ENCODE measurements at places on chromosomes 2 and 18.

DNA sequence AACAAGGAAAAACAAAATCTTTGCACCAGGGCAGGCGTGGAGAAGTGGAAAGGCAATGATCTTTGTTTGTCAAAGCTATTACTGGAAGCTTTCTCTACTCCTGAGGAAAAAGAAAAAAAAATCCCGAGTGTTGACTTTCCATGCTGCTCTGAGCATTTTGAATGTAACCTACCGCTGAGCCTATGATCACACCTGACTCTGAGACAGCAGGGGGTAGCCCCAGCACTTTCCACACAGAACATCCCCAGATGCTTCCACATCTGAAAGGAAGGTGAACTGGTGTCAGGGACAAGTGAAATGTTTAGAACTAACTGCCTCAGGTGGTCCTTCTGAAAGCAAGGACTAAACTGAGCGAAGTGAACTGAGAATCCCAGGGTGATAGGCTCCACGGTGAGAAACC, 1315.1 kb upstream of the DDX18 start:
- DNase-seq, result no peak

DNA sequence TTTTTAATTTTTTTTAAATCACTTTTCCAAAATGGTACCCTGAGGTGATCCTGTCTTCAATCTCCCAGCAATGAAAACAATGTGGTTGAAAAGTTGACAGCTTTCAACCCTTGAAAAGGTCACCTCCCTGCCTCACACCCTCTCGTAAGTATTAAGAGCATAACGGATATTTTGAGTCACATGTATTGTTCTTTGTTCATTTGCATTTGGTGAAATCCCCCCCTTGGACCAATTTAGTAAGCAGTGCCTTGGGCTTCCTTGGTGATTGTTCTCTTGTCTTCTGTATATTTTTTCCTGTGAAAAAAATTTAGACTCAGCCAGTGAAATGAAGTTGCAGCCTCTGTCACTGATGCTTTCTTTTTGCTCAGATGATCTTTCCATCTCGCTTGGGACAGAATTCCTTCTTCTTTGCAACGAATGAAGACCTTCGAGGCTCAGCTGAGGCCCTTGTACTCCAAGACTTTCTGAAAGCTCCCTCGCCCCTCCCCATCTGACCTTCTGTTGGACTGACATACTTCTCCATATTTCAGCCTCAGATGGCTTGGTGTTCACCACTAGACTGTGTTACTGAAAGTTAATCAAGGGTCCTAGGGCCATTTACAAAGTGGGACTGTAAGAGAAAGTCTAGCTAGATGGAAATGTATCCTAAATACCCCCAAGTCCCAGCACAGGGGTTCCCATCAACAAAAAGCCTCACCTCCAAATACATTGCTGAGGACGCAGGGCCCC, 158.4 kb downstream of the BCL2 start:
- no peak for DNase-seq

- no peak for DNase-seq
These were observed 7.1 kb downstream of the ASB18 start for GRCh38 chr2:236257136-236257535.

- no peak for DNase-seq
These were observed 291.7 kb upstream of the CDH19 start for GRCh38 chr18:66895631-66896030.

DNA sequence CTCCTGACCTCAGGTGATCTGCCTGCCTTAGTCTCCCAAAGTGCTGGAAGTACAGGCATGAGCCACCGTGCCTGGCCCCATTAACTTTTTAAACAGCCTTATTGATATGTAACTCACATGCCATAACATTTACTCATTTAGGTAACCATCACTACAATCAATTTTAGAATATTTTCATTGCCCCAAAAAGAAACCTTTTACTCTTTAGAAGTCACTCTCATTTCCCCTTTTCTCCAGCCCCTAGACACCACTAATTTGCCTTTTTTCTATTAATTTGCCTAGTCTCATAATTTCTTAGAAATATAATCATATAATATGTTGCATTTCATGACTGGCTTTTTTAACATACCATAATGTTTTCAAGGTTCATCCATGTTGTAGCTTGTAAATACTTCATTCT, 57.2 kb upstream of the TACR1 start:
- no peak for DNase-seq

- DNase-seq, result no peak
These were observed 481.7 kb upstream of the CRIM1 start for GRCh38 chr2:35873921-35874320.

DNA sequence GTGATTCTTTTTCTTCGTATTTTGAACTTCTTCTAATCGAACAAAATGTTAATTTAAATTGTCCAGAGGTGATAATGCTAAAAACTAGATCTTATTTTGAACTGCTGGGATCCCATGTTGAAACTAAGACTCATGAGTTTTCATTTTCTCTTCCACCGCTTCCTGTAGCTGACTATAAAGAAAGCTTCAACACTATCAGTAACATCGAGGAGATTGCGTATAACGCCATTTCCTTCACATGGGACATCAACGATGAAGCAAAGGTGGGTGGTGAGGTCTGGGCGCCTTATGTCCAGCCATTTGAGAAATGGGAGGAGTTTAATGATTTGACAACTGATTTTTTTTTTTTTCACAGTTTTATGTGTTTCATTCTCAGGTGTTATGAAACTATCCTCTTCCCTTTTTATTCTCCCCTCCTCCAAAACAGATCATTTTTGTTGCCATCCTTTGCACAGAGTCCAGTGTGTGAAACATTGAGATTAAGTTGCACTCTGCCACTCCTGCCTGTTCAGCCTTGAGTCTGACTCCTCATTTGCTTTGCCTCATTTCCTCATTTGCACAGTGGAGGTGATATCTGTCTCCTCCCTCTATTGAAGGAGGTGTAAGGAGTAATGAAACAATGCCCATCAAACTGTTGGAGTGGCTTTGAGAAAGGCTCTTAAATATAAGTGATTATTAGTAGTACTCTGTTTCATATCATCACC, 13.8 kb downstream of the GRHL1 start:
- no peak for DNase-seq

GRCh38 chr2:18378020-18378653, 182.3 kb downstream of the RDH14 start:
- DNase-seq, result peak; percentile 30

DNA sequence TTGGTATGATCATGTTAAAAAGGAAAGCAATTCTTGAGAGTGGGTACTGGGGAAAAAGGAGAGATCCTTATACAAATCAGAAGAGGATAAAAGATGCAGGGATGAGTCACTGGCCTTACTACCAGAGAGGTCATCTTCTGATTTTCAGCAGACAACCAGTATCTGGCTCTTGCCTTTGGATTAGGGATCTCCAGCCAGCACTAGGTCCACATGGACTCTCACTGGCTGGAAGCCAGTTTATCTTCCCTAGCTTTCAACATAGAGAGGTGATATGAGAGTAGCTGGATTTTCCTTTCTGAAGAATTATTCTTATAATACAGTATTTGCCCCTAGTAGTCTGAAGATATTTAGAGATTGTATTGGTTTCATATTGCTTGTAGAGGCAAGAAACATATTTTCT, 30.2 kb downstream of the CERKL start:
- no peak for DNase-seq

DNA sequence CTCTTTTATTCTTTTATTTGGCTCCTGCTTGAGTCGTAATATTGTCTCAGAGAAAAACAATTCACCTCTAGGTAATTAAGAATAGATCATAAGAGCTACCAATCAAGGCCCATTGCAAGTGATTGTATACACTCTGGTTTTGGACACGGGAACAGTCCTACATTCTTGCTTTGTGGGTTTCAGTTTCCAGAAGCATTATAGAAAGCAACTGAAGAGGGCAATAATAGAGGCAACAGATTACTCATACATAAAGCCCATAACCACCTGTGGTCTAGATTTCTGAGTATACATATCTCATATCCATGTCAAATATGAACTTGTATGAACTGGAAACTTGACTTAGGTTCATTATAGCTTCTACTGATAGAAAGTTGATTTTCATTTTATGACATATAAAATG, 65.4 kb downstream of the DIS3L2 start:
- DNase-seq, result no peak

DNA sequence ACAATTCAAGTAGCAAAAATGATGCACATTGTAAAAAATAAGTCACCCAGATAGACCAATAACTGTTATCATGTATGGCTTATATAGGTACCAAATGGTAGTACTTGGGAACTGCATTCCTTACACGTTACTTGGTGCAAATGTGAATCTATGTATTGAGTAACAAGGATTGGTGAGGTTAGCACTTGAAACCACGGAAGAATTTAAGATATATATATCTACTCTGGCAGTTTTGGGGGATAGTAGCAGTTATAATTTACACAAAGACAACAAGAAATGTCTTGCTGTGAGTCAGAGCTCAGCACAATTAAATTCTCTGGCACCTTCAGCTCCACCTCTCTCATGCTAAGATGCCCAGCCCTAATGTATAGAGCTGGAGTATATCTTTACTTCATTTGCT, 359.4 kb upstream of the RAB12 start:
- no peak for DNase-seq

- peak; percentile 11 for DNase-seq
These were observed 39.4 kb downstream of the MYOM1 start for GRCh38 chr18:3180325-3180724.

DNA sequence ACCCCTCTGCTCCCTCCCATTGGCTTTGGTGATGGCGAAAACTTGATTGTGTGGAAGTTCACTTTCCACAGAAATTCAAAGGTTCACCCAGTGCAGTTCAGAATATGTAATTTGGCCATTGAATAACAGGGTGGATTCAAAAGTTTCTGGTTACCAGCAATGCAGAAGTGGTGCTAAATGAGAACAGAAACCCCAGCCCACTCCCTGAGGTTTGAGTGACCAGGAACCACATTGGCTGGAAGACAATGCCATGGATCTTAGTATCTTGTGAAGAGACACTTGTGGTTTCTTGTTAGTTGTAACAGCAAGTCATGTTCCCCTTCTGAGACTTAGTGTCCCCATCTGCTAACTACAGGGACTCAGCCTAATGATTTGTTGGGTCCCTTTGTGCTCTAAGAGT, 49.8 kb downstream of the QPCT start:
- DNase-seq, result no peak

DNA sequence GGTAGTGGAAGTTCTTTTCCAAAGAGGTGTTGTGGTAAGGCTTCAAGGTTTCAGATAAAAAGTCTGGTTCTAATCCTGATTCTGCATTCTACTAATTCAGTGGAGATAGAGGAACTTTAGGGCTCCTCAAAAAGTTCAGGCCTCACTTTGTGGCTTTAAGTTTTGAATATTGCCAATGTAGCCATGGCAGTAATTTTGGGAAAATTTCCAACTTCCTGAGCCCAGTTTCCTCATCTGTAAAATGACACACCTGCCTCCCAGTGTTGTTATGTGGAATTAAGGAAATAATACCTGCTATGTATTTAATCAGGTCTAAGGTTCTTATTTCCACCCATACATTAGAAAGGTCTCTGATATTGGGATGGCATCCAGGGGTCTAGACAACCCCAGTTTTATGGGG, 147.6 kb upstream of the ITGA6 start:
- DNase-seq, result no peak

DNA sequence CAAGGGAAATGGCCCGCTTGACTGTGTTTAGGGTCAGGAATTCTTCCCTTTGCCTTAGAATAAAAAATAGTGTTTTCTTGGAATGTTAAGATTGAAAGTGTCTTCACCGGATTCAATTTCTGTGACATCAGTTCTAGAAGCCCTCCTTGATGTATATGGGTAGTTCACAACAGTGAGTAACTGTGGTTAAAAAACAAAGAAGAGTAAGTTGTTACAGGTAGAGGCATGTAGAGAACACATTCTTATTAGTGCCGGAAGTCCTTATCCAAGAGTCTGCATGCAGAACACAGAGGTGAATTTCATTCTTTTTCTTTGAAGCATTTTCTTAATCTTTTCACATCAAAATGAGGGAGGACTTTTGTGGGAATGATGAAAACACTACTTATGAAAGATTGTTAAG, 105.5 kb downstream of the FMNL2 start:
- DNase-seq, result no peak

DNA sequence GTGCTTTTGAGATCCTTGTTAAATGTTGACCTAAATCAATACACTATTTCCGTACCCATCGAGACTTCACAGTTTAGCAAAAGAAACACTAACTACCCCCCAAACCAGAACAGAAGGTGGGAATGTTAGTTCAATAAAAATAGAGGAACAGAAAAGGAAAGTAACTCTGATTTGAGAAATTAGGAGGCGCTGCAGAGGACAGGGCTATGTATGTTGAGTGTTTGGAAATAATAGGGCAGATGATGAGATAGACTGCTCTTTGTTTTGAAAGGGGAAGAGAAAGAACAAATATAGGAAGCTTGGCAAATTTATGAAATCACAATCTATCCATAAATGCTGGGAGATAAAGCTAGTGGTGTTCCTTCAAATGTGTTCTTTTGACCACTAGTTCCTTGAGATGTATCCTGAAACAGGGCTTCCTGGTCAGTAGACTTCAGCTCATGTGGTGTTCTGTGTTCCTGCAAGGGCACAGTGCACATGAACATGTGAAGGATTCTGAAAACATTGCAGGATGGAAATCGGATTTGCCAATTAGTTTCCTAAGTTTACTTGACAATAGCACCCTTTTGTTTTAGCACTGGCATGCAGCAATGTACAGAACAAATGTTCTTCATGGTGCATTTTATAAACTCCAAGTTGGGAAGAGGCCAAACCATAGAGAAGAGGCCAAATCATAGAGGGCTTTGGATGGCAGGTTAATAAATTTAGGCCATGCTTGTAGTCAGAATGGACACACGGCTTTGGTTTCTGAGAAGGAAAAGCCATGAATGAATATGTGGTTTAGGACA, 39.8 kb downstream of the RHBDD1 start:
- no peak for DNase-seq

DNA sequence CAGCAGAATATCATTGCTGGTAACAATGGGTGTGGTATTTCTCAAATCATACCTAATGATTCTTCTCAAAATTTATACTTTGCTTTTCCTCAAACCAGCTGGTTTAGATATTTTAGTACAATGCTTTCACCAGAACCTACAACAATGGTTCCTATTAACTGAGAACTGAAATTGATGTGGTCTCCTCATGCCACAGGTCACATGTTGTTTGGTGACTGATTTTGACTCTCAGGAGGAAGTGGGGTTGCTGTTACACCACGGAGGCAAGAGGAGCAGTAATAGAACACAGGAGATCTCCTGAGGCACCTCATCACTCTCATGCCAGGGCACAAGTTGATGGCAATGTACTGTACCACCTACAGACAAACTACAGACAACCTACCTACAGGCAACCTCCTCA, 3.0 kb upstream of the CEP68 start:
- no peak for DNase-seq

DNA sequence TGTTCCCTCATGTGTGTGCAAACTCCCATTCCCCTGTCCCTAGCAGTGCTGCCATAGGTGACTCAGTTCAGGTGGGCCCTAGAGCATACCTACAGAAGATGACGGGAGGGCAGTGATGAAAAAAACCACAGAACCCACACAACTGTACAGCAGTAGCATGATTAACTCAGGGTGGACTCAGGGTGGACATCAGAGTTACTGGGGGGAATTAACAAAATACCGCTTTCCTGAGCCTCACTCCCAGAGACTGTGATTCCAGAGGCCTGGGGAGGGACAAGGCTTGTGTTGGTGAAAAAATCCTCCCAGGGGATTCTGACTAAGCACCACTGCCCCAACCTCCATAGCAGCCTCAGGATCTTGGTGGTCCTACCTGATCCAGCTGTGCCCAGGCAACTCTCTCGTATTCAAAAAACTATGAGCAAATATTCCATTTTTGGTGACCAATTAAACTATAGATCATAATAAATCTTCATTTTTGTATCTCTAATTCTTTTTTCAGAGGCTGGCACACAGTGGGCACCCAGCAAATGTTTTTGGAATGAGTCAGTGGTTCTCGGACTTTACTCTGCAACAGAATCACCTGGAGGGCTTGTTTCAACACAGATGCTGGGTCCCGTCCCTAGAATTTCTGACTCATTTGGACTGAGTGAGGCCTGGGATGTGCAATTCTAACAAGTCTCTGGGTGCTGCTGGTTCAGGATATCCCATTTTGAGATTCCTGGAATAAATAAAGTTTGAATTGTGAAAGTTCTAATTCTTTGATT, 84.1 kb upstream of the NABP1 start:
- no peak for DNase-seq
